ENCODE measurements at places on chromosomes 7 and 10.
A peak's percentile ranks its signal among the peaks of the same experiment; 100 is the strongest.

GRCh38 chr10:34236931-34237330 lies 578.2 kb downstream of the PARD3 start:
- DNase-seq, result no peak

DNA sequence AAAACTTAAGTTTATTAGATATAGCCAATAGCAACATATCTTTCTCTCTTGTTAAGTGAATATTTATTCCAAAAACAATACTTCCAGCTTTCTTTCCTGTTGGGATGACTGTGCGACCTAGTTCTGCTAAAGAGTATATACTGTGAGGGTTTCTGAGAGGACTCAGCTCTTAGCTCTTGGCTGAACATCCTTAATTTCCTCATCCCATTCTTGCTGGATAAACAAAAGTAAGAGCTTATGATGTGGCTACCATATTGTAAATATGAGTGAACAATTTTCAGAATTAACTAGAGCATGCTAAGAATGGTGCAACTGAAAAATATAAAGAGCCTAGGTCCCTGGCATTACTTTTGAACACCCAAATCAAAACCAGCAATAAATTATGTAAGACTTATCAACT lies 279.5 kb upstream of the GNAI1 start:
- DNase-seq, result no peak

DNA sequence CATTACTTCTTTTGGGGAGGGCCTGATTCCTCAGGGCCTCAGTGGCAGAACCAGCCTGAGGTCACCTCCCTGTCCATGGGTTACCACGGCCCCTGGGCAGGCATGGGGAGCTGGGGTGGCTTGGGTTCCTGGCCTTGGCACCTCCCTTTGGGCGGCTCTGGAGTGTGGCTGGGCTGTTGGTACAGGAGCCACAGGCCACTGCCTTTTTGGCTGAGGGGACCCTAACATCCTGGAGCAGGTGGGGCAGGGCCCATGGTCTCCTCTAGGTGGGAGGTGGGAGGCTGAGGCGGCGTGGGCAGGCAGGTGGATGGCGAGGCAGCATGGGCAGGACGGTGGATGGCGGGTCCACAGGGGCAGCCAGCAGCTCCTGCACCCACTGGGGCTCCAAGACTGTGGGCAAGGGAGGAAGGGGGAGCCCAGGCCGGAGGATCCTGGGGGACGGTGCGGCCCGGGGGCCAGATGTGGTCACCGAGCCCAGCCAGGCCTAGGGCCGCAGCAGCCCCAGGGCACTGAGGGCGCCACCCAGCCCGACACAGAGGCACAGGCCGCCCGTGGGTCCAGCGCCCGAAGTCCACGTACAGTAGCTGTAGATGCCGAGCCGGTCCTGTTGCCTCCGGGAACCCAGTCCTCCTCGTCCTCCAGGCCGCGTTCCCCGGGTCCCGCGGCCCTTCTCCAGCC lies 2.4 kb upstream of the SYCE1 start:
- DNase-seq, result no peak

GRCh38 chr7:38700116-38700515 lies 68.9 kb upstream of the AMPH start:
- no peak for DNase-seq

DNA sequence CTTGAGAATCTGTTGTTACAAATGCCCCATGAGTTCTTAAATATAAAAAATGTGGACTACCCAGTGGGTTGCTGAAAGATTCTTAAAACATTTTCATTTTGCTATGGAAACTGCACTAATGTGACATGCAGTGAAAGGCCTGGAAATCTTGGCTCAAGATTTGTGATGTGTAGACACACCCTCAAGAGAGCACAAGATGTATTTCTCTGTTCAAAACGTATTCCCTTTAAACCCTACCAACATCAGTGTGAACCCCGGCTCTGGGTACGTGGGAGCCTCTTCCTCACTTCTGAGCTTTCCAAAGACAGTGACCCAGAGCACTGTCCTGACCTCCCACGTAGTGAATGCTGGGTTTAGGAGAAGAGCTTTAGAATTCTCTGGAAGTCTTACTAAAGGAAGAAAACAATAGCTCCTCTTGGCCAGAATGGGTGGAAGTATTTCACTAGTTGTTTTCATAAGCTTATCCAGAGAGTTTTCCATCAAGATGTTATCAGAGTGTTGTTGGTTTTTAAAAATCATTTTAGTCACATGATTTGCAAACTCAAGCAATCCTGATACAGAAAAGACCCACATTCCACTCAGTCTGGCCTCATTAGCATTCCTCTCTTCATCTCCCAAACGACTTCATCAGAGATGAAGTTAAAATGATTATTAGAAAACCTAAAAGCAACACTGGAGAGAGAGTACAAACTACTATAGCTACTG lies 81.5 kb upstream of the AFAP1L2 start:
- no peak for DNase-seq

GRCh38 chr10:35876248-35876647 lies 234.2 kb upstream of the FZD8 start:
- no peak for DNase-seq

- DNase-seq, result no peak
These were observed 149.2 kb upstream of the GHITM start for GRCh38 chr10:83990126-83990525.

- peak; percentile 28 for DNase-seq
These were observed 6.2 kb upstream of the MBL2 start for GRCh38 chr10:52778511-52779392.

GRCh38 chr10:75655791-75656451 lies 224.5 kb downstream of the LRMDA start:
- no peak for DNase-seq

- no peak for DNase-seq
These were observed 13.9 kb downstream of the ATP6V1F start for GRCh38 chr7:128876586-128876977.

DNA sequence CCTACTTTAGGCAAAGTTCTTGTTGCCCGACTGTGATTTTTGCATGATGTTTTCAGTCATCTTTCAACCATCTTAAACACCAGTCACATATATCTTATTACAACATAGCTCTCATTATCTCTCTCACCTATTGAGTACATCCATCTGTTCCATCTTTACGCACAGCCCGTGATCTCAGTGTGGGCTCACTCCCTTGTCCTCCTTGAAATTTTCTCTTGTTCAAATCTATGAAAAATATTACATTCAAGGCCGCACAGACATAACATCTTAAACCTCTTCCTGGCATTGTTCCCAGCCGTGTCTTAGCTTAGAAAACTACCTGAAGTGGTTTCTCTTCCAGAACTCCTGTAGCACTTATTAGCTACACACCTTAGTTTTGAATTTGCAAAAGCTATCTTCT lies 32.6 kb downstream of the NET1 start:
- no peak for DNase-seq

DNA sequence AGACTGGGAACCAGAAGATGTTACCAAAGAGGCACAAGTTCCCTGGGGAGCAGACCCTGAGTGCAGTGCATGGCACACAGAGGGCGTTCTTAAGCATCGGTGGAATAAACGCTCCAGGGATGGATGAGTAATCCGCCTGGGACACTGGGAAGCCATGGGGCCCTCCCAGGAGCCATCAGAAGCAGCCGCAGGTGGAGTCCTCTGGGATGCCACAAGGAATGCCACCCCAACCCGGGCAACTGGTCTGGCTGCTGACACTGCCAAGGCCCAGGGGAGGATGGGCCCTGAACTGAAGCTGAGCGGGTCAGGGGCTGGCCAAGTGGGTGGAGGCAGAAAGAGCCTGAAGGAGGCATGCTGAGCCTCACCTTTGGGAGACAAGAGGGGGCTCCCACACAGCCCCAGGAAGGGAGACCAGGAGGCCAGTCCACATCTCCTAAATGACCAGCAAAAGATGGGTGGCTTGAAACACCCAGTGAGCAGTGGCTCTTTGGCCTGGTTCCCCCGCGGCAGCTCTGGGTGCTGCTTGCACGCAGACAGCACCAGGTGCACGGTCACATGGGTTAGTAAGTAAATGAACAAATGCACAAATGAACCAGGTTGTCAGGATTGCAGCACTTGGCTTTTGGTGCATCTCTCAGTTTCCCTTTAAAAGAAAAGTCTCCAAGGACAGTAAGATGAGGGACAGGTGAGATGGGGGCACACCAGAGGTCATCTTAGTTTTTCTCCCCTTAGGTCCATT lies 141.3 kb upstream of the ZMIZ1 start:
- no peak for DNase-seq

DNA sequence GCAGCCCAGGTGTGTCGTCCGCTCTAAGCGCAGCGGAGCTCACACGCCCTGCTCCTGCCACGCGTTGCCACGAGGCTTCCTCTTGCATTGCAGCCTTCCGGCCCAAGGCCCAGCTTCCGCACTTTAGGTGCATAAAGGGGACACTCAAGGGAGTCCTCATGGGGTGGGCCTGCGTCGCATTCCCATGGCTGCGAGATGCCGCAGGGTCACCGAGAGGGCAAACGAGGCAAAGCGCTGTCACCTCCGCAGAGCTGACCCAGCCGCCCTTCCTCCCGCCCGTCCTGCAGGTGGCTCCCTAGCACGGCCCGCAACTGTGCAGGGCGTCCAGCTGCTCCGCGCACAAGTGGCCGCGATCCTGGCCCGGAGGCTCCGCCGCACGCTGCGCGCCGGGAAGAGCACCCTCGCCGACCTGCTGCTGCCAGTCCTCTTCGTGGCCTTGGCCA lies 283.5 kb downstream of the ABCA13 start:
- DNase-seq, result no peak

DNA sequence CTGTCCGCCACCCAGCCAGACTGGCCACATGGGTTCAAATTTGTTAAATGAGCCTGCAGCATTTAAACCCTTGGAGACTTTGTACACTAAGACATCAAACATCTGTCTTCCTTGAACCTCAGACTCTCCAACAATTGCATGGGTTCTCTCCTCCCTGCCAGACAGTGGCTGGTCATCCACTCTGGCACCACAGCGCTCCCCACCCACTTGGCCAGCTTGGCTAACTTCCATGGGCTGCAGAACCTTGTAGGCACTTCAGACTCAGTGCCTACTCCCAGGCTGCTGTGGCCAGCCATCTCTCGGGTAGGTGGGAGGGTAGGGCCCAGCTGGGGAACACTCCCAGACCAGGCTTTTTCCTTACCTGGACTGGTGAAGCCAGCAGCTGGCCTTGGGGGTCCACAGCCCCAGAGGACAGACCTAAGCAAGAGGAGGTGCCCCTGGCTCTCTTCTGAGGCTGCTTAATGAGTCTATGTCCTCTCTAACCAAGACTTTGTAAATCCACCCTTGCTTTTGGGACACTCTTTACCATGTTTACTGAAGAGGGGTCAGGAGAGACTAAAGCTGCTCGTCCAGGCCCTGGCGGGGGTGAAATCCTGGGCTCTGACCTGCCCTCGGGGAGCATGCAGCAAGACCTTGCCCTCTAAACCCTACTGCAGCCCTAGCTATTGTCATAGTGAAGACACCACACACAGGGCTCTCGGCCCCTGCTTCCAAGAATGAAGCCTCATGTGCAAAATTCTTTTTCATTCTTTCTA lies 82.7 kb downstream of the ARHGAP22 start:
- no peak for DNase-seq

DNA sequence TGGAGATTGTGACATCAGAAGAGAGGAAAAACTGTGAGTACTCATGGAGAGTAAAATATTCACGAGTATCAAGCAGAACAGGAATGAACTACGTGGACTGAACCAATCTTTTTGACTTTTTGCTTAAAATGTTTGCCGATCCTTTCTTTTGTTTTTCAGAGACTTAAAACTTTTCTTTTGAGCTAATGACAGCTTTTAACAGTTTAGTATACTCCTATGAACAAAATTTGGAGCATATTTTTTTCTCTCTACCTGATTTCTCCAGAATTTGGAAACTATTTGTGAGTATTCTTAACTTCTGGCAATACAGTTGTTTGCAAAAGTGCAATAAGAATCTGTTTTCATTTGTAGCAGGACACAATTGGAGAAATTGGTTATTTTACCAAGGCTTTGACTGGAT lies 786.3 kb downstream of the SORCS1 start:
- no peak for DNase-seq

GRCh38 chr7:138979226-138979979 lies 1.8 kb downstream of the KIAA1549 start:
- DNase-seq, result no peak

GRCh38 chr7:116806046-116806944 lies 56.1 kb upstream of the CAPZA2 start:
- no peak for DNase-seq

GRCh38 chr7:50959560-50959959 lies 176.9 kb upstream of the GRB10 start:
- no peak for DNase-seq

- no peak for DNase-seq
These were observed 417.3 kb downstream of the RPS24 start for GRCh38 chr10:78450807-78451485.

DNA sequence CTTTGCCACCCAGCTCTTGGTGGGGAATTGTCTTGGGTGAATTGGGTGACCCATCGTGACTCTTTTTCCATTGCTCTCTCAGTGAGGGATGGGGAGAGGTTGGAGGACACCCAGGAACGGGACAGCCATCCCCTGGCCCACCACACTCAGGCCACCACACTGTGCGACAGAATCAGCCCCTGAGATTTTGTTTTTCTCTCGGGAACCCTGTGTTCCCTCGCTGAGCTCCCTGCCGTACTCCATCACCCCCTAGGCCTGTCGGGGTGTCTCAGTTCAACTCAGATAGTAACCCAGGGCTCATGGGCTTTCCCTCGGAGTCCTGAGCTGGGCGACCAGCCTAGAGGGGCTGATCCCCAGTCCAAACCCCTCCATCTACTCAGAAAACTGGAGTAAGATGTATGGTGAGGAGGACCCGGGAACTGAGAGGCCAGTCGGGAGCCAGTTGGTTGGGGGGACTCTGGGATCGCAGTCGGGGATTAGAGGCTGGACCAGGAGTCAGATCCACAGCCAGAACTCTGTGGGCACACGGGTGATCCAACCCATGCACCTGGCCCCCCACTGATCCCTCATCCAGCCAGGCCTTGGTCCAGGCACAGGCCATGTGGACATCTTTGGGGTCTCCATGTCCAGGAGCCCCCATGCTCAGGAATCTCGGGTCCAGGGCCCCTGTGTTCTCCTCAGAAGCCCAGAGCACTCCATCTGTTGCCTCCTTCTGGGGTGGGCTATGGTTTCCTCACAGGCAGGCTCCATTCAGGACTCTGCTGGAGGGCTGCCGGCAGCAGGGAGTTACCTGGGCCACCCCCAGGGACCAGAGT lies 9.3 kb downstream of the CRYGN start:
- DNase-seq, result no peak

DNA sequence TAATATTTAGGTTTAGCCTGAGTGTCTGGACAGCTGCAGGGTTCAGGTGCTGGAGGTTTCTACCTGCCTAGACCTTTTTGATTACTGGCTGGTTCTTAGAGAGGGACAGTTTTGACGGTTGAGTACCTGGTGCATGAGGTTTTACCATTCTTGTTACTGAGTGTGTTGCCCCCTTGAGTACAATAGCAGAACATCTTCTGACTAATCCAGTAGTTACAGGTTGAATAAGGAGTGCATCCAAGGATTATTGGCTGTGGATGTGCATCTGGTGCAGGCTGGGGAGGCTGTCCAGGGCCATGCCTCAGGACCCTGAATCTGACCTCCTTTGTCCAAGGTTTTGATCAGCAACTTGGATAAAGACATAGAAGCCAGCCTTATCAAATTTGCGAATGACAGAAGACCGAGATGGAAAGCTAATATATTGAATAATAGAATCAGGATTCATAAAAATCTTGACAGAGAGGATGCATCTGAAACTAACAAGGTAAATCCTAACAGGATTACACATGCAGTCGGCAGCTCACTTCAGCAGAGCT lies 23.1 kb downstream of the PLPP4 start:
- peak; percentile 40 for DNase-seq

- no peak for DNase-seq
These were observed 47.7 kb downstream of the ZNF277 start for GRCh38 chr7:112254156-112254555.

- DNase-seq, result peak; percentile 97
These were observed 26.5 kb downstream of the SCD start for GRCh38 chr10:100373298-100374199.

All from BE2C (cell line).